ENCODE measurements at places on chromosomes 3 and 15. TPM values are rescaled to one million over a fixed set of nuclear protein-coding genes. Genes with fewer than 3 reads are reported as not detected.

VIPR1 gene
- total RNA-seq = 1.9 TPM

GP5 gene
- 0.53 TPM for total RNA-seq

MYZAP gene
- not detected for total RNA-seq

PCCB gene
- total RNA-seq = 34.5 TPM

HGD gene
- 0.49 TPM for total RNA-seq

MUSTN1 gene
- total RNA-seq = 3.0 TPM

P2RY14 gene
- total RNA-seq = 4.7 TPM

ECE2 gene
- not detected for total RNA-seq

APH1B gene
- total RNA-seq = 13.0 TPM

SCAANT1 gene
- total RNA-seq = not detected

MUC20 gene
- 1.9 TPM for total RNA-seq

COL7A1 gene
- total RNA-seq = 1.1 TPM

SEMA6D gene
- total RNA-seq = not detected

APEH gene
- total RNA-seq = 172 TPM

CP gene
- total RNA-seq = not detected

CCR9 gene
- total RNA-seq = 3.2 TPM

IL5RA gene
- total RNA-seq = not detected

RBPMS2 gene
- total RNA-seq = not detected

ZNF710 gene
- 16.6 TPM for total RNA-seq

All from activated CD8-positive, alpha-beta memory T cell treated with anti-CD3 and anti-CD28 coated beads, Interleukin-2, amount 10 ng/mL, durations not matched to agents 7 days and 5 days (primary cell).